Muscle of arm (tissue), 14 donors: ENCODE measurements at places on chromosomes 13 and 19.

DNA sequence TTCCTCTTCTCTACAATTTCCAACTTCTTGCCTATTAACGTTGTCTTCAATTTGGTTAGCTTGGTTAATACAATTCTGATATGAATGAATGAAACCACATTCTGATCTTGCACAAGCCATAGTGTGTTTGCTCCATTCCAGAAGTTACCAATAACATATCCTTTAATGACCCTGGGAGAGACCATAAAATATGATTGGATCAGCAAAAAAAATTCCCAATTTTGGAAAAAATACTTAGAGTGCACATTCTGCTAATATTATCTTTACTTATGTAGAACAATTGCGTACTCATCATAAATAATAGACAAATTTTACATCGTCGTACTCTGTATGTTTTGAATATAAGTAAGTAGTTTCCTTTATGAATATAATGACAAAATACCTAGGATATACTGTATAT is 117.2 kb downstream of the SLITRK5 start:
- no peak for DNase-seq

GRCh38 chr19:52274191-52274590 is 4.8 kb downstream of the ZNF766 start:
- DNase-seq: no peak

DNA sequence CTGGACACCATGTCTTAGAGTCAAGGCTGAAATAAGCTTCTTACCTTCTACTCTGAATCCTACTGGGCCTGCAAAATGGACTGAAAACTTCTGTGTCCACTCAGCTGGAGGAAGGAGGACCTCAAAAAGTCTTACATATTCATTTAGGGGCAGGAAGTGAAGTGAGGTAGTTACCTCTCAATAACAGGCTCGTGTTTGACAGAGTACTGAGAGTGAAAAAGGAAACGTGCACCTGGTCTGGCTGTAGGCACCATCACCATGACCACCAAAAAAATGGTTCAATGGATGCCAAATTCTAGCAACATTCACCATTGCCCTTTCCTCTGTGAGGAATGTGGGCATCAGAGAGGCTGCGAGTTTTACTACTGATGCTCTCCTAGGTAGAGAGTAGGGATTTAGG is 176.2 kb downstream of the RFC3 start:
- no peak for DNase-seq

- DNase-seq: no peak
Measured at GRCh38 chr13:35260316-35260715, 216.2 kb downstream of the MAB21L1 start.

- no peak for DNase-seq
Measured at GRCh38 chr19:40178756-40179155, 12.5 kb upstream of the MAP3K10 start.

DNA sequence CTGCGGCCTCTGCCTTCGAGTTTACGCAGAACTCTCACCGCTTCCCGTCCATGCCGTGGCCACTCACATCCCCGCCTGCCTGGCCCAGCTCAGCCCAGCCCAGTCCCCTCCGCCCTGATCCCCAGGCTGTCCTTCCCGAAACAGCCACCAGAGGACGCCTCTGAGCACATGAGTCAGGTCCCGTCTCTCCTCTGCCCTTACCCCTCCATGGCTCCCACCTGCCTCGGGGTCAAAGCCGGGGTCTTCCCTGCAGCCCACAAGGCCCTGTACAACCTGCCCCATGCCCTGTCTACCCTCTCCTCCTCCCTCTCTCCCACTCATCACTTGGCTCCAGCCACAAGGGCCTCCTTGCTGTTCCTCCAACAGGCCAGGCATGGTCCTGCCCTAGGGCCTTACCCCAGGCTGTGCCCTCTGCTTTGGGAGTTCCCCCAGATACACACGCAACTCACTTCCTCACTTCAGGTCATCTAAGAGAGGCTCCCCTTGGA is 8.1 kb upstream of the SEMA6B start:
- peak; percentile 62 for DNase-seq

DNA sequence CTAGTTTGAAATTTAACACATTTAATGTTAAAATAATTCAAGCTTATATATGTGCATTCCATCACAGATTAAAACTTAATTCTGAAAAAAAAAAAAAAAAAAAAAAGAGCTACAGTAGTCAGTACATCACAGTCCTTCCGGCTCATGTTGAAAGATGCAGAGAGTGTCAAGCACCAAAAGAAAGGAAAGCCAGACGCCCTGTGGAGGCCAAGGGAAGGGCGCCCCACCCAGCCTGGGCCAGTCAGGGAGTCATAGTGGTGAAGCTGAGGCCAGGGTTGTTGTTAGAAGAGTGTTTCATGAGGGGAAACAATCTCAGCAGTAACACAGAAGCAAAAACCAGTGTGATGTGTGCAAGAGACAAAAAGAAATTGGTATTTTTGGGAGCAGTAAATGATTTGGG is 375.3 kb downstream of the MTUS2 start:
- DNase-seq: no peak

- no peak for DNase-seq
Measured at GRCh38 chr13:51326777-51327176, 12.7 kb upstream of the SERPINE3 start.

DNA sequence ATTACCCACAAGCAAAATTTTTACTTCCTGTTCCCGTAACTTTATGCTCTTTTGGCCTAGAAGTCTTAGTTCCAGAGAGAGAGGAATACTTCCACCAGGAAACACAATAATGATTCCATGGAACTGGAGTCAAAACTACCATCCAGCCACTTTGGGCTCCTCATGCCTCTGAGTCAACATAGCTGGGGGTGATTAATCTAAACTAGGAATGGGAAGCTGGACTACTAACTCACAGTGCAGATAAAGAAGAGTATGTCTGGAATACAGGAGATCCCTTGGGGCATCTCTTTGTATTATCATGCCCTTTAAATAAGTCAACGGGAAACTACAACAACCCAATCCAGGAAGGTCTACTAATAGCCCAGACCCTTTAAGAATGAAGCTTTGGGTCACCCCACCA is 8.9 kb upstream of the ELF1 start:
- no peak for DNase-seq

DNA sequence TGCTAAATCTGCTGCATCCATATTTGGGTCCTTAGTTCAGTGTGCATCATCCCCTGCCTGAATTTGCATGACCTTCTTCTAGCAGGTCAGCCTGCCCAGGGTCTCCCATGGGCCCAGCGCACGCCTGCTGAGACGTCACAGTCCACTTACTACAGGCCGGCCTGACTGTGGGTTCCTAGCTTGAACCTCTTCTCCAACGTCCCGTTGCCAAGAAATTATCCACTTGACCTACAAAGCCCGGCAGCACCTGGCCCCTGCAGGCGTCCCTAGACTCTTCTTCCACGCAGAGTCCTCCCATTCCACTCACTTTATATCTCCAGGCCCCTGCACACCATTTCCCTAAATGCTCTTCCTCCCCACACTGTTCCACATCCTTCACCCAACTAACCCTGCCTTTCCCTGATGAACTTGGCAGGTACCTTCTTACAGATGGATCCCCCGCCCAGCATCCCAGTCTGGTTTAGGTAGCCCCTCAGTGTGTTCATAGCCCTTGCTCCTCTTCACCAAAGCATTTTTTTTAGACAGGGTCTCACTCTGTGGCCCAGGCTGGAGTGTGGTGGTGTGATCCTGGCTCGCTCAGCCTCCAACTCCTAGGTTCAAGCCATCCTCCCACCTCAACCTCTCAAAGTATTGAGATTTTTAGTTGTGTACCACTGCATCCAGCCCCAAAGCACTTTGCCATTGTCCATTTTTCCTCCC is 155.0 kb upstream of the SOX1 start:
- DNase-seq: no peak
